ENCODE measurements at places on chromosomes 4 and X. TPM values are rescaled to one million over a fixed set of nuclear protein-coding genes. Genes with fewer than 3 reads are reported as not detected.

- DNase-seq: no peak
These were observed 202.0 kb downstream of the DHX15 start for GRCh38 chr4:24382381-24382780.

Gene SSX4
- not detected for total RNA-seq

Gene SPANXD
- total RNA-seq: not detected

GRCh38 chr4:25670991-25671390 is 15.3 kb downstream of the SLC34A2 start:
- no peak for DNase-seq

Gene PLAC8
- total RNA-seq: 1.5 TPM
